Lung microvascular endothelial cell (primary cell): ENCODE measurements at places on chromosomes 7 and 10.
A peak's percentile ranks its signal among the peaks of the same experiment; 100 is the strongest.

DNA sequence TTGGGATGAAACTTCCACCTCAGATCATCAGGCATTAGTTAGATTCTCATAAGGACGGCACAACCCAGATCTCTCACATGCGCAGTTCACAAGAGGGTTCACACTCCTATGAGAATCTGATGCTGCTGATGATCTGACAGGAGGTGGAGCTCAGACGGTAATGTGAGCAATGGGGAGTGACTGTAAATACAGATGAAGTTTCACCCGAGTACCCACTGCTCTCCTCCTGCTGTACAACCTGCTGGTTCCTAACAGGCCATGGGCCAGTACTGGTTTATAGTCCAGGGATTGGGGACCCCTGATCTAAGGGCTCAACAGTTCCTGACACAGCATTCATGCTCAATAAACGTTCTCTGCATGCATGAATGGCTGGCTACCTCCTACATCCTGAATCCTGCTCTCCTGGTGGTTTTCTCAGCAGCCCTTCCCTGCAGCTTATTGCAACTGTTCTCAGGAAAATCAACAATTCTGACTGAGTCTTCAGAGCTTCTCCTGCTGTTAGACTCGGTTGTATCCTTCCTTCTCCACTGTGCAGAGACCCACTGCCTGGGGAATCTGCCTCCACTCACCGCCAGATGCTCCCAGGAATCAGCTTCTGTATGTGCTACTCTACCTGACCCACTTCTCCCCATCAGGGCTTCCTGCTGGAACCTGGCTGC is 17.4 kb downstream of the PDE6C start:
- no peak for DNase-seq

DNA sequence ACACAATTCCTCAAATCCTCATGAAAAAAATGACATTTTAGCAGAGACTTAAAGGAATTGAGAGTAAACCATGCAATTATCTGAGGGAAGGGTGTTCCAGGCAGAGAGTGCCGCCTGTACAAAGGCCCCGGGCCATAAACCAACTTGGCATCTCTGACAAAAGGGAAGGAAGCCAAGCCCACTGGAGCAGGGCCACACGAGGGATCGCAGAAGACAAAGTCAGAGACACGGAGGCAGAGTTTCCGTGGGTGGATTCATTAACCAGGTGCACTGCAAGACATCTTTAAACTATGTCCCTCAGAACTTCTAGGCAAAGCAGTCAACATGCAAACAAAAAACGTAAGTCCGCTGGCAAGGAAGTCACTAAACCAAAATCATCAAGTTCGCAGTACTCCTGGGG is 92.0 kb downstream of the SFMBT2 start:
- no peak for DNase-seq

DNA sequence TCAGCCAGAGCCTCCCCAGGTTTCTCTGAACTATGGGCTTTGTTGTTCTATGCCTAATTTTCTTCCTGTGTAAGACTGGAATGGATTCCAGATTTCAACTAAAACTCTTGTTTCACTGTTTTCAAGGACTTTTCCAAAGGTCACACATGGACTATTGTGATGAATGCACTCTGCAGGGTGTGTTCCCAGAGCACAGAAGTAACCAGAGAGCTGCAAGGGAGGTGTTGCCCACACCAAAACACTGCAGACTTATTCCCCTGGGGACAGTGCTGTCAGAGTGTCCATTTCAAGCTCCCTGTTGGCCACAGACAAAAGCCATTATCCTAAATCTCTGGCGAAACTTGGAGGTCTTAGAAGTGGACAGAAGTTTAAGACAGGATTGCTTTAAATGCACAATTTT is 231.6 kb downstream of the TRIL start:
- DNase-seq = no peak

DNA sequence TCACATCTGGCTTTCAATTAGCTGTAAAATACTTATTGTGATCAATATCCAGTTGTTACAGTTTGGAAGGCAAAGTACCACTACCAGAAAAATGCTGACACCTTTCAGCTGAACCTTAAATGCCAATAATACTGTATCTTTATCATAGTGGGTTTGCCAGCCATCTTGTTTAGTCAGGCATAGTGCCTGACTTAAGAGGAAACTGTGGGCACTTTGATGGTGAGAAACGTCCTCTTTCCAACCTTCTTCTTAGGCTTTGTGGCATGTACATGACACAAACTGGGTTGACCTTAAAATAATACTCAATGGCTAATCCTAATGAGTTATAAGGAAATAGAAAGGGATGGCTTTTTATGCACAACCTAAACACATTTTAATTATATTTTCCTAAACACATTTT is 52.3 kb upstream of the PRR15 start:
- DNase-seq = no peak

DNA sequence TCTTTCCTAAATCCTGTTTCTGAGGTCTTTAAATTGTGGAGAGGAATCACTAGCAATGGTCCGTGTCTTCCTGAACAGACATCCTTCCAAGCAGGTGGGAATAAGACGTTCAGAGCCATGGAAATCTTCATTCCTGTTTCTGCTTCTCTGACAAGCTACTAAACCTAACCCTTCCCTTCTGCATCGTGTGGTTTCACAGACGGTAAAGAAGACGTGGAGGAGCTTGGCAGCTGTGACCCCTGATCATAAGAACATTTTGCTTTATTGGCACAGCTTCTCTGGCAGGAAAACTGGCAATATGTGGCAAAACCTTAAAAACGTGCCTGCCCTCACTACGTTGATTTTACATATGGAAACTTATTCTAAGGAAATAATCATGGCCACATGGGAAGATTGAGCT is 63.0 kb upstream of the LOXL4 start:
- no peak for DNase-seq

- DNase-seq = no peak
Observed at GRCh38 chr7:129388333-129389098, 45.7 kb upstream of the STRIP2 start.

GRCh38 chr7:98826811-98827231 is 43.0 kb downstream of the TMEM130 start:
- no peak for DNase-seq

GRCh38 chr10:108452533-108452932 is 1288.0 kb upstream of the SORCS1 start:
- no peak for DNase-seq

GRCh38 chr10:100743626-100744135 is 1.7 kb upstream of the PAX2 start:
- DNase-seq = peak; percentile 79

DNA sequence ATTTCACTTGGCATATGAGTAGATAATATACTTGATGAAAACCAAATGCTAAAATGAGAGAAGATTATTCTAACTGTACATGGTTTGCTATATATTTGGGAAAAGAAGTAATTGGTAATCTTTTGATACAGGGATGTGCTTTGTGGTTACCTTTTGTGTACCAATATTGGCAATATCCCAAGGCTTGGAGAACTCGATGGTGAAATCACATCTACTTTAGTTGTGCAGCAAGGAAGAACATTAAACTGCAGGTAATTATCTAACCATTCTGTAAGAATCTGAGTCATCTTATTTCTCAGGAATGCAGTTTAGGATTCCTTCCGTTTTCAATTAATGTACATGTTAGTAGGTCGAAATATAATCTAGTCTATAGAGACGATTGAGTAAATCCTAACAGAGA is 64.1 kb downstream of the SRI start:
- DNase-seq = no peak

- no peak for DNase-seq
Observed at GRCh38 chr10:121740069-121740468, 141.8 kb upstream of the FGFR2 start.

- no peak for DNase-seq
Observed at GRCh38 chr7:144102041-144102440, 7.3 kb upstream of the OR2A2 start.

- DNase-seq = no peak
Observed at GRCh38 chr7:30853576-30853975, 58.1 kb upstream of the AQP1 start.

- DNase-seq = no peak
Observed at GRCh38 chr7:33965183-33965744, 59.9 kb downstream of the BMPER start.

DNA sequence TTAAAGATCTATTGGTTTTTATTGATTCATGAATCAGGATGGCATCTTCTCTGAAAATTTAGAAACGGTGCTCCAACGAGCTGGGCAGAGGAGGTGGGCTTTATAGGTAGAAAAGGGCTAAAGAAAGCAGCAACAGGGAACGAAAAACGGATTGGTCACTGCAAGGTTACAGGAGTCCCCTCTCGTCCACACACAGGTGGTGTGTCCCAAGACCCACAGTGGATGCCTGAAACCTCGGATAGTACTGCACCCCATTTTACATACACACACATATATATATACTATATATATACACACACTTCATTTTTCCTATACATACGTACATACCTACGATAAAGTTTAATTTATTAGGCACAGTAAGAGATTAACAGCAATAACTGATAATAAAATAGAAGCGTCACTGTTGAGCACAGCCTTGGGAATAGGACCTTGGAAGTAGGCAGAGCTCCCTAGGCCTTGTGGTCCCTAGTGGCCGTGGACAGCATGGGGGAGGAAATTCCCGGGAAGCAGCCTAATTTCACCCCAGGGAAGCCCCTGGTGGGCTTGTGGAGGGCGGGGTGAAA is 737 bp upstream of the NUB1 start:
- no peak for DNase-seq
